CD4-positive, alpha-beta T cell treated with Interleukin-15 for 4 hours (primary cell): ENCODE measurements at places on chromosomes 5 and 9.

DNA sequence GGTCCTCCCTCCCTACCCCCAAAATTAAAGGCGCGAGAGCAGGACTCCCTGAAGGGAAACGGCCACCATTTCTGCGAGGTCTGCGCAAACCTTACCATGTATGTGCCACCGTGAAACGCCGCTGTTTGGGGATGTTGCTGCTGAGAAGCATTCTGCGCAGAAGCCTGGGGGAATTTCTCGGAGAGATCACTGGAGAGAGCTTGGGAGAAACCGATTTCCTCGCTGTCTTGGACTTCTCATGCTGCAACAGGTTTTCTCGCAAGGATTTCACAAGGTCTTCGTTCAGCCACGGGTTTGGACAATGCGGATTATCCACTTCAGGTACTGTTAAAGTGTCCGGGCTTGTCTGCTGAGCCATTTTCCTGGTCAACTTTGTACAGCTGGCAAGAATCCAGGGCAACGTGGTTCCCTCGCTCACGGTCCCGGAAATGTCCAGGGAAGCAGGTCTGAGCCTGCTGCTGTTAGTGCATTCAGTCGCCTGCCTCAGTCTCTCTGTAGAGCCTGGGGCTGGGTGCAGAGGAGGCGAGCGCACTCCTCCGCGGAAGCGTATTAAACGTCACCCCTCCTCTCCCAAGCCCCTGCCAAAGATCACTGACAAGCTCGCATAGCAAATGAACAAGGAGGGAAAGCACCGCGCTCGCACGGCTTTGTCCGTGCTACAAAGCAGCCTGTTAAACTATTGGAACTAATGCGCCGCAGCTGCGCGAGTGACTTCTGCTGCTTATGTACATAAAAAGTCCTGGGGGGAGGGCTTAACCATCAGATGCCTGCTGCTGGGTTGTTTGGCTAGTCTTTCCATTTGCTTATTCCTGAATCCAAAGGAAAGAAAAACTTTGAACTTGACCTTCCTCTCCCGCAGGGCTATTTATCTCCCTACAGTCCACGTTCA, 125.1 kb downstream of the PDE4D start:
- no peak for DNase-seq

DNA sequence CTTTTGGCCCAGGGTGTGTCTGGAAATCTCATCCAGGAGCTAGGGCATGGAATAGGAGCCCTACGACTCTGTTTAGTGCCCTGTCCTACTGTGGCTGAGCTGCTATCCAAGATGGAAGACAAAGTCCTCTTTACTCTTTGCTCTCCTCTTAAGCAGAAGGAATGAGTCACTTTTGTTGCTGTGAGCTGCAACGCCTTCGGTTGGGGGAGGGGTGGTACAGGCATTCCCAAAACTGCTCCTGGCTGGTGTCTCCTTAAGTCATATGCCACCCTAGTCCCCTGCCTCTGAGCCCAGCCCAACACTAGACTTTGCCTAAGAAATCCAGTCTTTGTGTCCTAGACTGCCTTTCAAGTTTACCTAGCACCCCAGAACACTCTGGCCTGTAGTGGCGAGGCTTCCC, 99.9 kb downstream of the PRR16 start:
- no peak for DNase-seq

DNA sequence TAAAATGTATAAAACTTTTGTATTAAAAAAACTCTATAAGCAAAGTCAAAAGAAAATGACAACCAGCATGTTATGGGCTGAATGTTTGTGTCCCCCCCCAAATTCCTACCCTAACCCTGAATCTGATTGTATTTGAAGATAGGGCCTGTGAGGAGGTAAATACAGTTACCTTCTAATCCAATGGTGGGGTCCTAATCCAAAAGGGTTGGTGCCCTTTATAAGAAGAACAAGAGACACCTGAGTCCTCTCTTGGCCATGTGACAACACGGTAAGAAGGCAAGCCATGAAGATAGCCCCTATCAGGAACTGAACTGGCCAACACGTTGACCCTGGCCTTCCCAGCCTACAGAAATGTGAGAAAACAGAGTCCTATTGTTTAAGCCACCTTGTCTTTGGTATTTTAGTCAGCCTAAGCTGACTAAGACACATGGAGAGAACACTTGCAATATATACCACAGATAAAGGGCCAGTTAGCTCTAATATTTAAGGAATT, 49.7 kb upstream of the AKNA start:
- DNase-seq, result no peak

DNA sequence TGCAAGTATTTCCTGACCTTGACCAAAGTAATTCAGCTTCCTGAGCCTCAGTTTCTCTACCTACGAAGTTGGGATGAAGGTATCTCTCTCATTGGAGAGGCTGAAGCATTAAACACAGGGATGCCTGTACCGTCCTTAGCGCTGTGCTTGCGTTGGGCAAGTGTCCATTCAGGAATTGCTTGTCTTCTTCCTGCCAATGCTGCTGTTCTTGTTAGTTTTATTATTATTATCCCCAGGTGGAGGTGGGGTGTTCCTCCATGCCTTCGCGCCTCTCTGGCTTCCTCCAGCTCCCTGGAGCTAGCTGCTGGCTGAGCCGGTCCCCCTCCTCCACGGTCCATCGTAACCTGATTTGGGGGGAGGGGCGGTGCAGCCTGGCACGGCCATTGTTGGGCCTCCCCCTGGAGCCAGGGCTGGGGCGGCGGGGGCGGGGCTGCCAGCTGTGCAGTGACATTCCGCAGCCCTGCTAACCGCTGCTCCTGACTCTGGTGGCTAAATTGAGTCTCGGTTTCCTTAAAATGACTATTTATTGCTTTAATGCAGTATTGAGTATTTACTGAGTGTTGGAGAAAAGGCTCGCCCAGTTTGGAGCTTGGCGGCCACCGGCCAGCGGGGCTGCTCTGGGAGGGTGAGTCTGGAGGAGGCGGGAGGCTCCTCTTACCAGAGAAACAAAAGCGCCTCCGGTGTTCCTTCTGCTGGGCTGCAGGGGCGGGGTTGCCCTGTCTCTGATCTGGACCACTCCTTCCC, 51.3 kb downstream of the LMX1B start:
- DNase-seq, result no peak

DNA sequence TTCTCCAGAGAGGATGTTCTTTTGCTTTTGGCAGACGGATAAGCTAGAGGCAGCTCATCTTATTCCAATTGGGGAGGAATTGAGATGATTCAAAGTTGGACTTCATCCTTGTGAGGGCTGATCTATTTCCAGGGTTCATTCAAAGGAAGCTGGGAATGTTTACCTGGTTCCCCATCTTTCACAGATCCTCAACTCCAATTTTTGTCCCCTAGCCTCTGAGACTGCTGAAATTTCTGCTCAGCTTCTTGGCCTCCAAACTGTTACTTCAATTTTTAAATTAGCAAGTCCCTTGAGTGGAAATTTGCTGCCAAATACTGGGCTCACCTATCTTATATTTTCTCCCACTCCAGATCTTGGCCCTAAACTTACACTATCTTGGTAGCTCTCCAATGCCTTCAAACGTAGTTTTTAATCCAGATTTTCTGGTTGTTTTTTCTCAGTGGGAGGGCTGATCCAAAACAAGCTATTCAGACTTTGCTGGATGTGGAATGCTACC, 93.9 kb upstream of the NEK6 start:
- no peak for DNase-seq

GRCh38 chr9:133238272-133238850, 29.3 kb upstream of the OBP2B start:
- DNase-seq, result peak; percentile 7

DNA sequence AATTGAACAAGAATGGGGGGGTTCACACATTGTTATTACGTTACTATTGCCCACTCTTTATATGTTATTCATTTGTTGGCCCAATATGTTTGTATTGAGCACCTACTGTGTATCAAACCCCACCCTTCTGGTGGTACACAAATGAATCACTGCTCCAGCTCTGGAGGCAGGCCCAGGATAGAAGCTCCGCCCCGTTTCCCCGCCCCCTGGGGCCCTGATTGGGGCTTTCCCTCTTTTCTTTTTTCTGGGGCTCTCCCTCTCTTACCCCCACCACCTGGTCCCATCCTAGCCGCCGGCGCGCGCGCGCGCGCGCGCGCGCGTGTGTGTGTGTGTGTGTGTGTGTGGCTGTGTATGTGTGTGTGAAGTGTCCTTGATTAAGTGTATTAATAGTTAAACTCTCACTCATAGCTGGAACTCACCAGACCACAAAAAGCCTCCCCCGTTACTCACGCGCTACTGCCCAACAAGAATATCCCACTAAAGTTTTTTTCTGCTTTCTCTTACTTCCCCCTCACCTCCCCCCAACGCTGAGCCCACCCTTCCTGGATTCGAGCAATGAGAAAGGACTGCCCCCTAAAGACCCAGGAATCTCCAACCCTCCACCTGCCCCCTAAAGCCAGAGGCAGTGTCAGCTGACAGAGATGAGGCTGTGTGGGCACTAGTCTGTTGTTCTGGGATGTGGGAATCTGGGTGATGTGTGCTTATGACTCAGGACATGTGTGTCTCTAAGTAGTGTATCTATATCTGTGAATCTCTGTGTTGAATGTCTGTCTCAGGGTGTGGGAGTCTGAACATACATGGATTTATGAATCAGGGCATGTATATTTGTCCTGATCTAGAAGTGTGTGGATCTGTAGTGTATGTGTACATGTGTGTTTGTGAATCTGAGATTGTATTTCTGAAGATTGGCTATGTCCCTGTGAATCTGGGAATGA, 4.0 kb downstream of the CXXC5 start:
- DNase-seq, result peak; percentile 65

GRCh38 chr5:125720348-125720685, 702.9 kb upstream of the GRAMD2B start:
- DNase-seq, result no peak

DNA sequence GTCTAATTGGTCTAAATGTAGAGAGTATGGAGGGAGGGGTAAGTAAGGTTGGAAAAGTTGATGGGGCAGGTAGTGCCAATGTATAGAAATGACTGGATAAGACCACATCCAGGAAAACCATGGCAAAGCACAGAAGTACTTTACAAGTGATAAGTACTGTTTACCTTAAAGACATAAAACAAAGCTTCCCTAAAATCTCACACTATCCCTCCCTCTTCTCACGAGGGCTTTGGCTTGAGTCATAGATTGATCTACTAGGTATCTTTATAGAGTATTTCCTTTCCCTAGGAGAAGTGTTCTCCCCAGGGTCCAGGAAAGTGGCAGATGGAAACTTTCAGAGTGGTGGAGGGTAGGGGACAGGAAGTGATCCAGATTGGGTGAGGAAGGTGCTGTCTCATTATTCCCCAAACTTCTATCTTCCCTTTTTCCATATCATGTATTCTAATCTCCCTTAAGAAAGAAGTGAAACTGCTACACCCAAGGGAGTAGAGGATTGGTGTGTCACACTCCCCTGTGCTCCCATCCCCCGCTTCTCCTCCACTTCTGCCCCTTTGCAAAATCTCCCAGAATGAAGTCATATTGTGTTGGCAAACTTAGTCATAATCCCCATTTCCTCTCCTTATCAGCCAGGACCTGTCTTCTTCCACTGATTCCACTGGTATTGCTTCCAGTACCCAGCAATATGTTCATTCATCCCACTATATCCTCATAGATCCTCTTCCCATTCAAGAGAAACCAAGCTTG, 14.6 kb downstream of the IL33 start:
- DNase-seq, result no peak

DNA sequence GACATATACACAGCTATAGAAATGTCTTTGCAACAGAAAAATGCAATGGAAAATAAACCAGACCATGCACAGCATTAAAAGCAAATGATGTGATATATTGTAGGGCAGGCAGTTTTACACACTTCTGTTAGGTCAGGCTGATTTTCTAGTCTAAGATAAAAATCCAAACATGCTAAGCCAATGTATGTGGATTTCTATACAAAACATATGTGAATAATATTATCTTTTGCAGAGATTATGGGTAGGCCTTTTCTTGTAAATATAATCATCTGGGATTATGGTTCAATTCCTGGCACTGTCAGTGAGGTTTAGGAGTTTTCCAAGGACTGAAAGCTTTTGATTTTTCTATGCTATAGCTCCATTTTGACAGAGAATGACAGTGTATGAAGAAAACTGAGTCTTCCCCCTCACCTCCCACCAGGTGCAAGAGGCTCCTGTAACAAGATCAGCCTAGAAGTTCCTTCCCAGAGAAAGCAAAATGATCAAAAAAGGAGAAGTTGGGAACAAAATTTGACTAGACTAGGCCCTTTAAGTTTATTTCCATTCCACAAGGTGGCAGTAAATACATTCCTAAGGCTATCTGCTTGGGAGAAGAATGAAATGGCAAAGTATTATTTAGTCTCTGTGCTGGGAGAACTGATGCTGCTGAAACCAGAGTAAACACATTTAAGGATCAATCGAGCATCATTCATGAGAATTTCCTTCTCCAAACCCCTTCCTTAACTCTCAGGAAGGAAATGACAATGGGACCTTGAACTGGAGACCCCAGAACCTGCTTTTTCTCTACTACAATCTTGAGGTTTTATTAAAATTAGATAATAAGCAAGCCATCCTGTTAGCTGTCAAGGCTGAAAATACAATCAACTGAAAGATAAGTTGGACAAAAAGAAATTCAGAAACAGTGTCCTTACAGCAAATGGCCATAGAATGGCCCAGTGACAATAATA, 133.0 kb upstream of the TUT7 start:
- no peak for DNase-seq

- no peak for DNase-seq
These were observed 1819.8 kb upstream of the C9orf72 start for GRCh38 chr9:29393064-29393463.

DNA sequence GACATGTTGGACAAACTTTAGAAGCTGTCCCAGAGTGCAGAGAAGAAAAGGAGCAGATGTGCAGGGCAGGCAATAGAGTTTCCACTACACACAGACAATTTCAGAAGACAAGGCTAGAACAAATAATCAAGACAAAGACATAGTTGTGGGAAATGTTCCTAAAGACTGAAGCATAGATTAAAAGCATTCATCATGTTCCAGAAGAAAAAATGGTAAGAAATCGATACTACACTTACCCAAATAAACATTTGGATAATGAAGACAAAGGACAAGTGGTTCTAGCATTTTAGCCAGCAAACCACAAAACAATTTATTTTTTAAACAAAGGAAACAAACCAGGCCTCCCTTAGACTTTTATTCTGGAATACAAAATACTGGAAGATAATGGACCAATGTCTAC, 97.9 kb downstream of the FSTL4 start:
- DNase-seq, result no peak

DNA sequence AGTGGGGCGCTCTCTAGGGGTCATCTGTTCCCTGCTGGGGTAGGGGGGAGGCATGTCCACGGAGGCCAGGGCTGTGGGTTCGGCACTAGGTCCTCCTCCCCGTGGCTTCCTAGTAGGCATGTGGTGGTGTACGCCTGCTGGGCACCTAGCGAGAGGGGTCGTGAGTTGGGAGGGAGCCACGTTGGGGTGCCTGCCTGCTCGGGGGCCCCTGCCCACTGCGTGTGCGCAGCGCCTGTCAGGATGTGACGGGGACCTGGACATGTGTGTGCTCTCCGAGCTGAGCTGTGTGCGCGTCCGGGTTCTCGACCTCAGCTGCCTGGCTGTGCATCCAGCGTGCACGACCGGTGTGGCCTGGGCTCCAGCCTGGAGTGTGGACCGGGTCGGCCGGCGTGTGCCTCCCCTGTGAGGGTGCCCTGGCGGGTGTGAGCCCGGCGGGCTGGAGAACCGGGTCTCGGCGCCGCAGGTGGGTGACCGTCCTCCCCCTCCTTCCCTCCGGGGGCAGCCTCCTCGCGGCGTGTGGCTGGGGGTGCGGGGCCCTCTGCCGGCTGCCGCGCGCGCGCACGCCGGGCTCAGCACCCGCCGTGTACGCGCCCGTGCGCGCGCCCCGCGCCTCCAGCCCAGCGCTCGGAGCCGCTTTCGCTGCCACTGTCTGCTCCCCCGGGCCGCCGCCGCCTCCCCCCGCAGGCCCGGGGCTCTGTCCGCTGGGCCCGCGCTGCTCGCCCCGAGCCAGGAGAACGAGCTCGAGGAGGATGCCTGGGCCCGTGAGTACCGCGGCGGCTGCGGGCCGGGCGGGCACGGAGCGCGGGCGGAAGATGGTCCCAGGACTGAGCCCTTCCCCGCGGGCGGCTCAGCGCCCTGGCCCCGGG, at the start of gene PRR7:
Gene PRR7, plus strand, starts transcription at position 615 of the 866 bp plus-strand sequence. CDS start 8,254 bp downstream, outside the sequence.
- DNase-seq, result peak; percentile 74

GRCh38 chr5:113162770-113163169, 186.2 kb downstream of the DCP2 start:
- DNase-seq, result no peak
